Stimulated activated CD8-positive, alpha-beta memory T cell treated with anti-CD3 and anti-CD28 coated beads, Interleukin-15, amount 100 ng/mL, for 4 hours (primary cell): ENCODE measurements at places on chromosomes 6 and 20.
A peak's percentile ranks its signal among the peaks of the same experiment; 100 is the strongest.

GRCh38 chr20:23350904-23351838, 580 bp downstream of the NXT1 start:
- DNase-seq = peak; percentile 29

- DNase-seq = no peak
Measured at GRCh38 chr20:59676851-59677182, 72.5 kb downstream of the PHACTR3 start.

DNA sequence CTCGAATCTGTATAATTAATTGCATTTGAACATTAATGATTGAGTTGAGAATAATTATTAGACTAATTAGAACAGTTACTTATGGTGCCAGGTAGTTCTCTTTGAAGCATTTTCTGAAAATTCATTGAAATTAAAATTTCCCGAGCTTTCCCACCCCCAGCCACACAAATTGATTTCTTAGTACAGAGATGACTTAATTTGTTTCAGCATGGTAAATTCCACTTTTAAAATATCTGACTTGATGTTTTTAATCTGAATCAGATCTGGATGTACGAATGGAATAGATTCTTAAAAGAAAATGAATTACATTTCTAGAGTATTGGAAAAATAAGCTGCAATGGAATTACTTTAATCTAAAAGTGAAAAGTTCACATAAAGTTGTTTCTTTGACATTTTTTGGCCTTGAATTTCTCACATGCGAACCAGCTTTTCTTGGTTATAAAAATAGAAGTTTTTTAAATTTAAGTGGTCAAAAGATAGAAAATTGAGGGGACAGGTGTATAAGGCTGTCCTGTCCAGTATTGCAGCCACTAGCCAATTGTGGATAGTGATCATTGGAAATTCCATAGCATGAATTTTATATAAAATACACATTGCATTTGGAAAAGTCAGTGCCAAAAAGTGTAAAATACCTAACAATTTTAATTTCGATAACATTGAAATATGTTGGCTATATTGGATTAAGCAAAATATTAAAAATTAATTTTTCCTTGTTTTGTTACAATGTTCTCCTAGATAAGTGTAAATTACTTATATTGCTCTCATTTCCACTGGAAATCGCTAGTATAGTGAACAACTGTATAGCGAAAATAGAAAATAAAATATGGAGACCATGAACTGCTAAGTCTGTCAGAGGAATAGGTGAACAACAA, 102.9 kb downstream of the OR2B2 start:
- DNase-seq = no peak

DNA sequence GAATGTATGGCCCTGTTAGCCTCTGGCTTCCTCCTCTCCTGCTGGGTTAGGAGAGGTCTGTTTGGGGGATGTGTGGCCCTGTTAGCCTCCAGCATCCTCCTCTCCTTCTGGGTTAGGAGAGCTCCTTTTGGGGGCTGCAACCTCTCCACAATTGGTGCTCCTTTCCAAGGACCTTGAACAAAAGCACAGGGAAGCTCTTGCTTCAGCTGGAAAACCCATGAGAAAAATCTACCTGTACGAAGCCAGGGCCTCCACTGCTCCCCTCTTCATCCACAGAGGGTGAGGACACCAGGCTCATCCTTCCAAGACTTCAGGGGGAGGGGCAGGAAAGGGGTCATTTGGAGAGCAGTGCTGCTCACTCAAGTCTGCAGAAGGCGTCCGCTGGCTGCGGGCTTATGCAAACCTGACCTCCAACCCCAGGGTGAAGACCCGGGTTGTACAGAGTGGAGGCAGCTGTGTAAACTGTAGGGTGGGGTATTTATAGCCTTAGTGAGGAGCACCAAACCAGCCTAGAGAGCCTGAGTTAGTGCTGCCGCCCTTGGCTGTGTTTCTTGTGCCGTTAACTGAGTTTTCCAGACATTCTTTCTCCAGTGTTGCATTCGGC, 62.1 kb downstream of the SLC24A3 start:
- no peak for DNase-seq

- no peak for DNase-seq
Measured at GRCh38 chr6:31354864-31355582, 2.0 kb downstream of the HLA-B start.

- DNase-seq = no peak
Measured at GRCh38 chr6:70282919-70283461, 19.9 kb downstream of the COL9A1 start.

GRCh38 chr6:145886228-145886956, 71.8 kb upstream of the FBXO30 start:
- DNase-seq = no peak

DNA sequence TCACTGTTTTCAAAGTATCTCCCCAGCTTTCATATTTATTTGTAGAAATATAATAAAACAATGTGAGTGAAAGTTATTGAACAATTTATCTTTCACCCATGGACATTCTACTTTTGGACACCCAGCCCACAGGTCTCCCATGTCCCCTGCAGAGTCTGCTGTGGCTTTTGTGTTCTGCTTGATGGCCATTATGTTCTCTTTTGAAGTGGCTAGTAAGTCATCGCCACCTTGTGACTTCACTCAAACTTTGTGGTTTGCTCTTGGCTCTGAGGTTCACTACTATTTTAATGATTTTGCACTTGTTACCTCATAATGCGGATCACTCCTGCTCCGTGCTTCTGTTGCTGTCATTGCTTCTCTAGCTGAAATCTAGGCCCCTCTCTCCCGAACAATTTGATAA, 10.2 kb upstream of the DEFB113 start:
- no peak for DNase-seq

DNA sequence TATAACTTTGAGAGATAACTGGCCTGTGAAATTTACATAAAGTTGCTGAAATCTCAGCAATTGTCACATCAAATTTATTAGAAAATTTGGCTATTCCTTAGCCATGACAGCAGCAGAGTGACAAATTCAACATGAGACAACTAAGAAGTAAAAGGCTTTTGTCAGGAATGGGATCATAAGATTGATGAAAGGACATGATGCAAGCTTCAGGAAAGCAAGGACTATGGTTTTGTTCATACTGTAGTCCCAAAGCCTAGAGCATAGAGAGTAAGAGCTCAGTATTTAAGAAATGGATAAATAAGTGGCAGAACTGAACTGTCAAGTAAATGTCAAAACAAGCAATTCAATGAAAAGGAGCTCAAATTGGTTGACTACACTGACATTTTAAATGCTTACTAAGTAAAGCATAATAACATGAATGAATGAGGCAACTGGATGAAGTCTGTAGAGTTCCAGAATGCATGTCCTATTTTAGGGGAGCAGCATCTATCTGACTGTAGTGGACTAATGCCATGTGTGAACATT, 12.6 kb downstream of the PGM3 start:
- no peak for DNase-seq

- DNase-seq = no peak
Measured at GRCh38 chr6:15369838-15370237, 124.0 kb downstream of the JARID2 start.

GRCh38 chr6:22956029-22956681, 386.8 kb downstream of the HDGFL1 start:
- DNase-seq = no peak

- no peak for DNase-seq
Measured at GRCh38 chr6:56594699-56595098, 48.0 kb downstream of the DST start.

GRCh38 chr6:115271434-115271833, 789.3 kb downstream of the FRK start:
- DNase-seq = no peak

DNA sequence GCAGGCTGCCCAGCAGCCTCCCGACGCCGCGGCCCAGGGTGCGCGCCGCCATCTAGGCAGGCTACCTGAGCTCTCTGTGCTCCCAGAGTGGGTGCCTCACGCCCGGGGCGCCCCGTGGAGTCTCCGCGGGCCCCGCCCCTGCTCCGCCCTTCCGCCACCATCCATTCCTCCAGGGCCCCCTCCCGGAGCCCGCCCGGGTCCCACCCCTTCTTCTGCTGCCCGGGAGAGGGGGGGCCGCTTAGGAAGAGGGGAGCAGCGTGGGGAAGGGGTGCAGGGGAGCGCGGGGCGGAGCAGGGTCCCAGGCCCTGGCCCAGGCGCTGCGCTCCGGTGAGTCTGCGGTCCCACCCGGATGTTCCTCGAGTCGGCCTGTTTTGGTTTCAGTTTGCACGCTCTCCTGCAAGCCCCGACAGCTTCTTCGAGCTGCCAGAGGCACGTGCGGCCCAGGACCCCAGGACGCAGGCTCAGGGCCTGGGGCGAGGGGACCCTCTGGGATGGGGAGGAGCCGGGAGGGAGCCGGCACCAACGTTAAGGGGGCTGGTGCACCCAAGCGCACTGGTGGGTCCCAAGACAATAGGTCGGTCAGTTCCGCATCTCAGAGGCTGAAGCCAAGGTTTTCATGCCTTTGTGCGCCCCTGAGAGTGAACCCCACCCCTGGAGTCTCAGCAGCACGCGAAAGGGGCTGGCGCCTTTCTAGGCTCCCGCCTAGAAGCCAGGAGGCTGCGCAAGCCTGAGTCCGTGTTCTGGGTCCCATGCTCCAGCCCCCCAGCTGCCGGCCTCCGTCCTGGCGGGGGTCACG, at the start of gene ACSS1:
Gene ACSS1, minus strand, starts transcription at position 89 of the 796 bp plus-strand sequence. Its CDS starts 37 bp downstream, at position 52.
- peak; percentile 51 for DNase-seq

- no peak for DNase-seq
Measured at GRCh38 chr20:57934007-57934805, 224.4 kb upstream of the PMEPA1 start.

DNA sequence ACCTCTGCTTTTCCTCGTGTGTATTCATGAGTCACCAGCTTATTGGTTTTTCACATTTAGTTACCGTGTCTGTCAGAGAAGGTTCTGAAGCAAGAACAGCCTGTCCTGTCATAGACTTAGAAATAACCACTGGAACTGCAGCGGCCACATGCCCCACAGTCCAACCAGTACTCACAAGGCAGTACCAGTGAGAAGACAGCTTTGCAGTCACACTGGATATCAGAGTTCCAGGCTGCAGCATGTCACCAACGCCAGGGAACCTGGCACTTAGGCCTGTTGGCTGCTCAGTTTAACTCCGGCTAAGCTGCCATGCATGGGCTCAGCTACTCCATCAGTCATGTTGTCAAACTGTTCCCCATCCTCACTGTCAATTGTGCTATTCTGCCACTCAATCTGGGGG, 40.1 kb downstream of the ADNP start:
- no peak for DNase-seq

- DNase-seq = no peak
Measured at GRCh38 chr20:31918466-31919105, 33.3 kb downstream of the PDRG1 start.

DNA sequence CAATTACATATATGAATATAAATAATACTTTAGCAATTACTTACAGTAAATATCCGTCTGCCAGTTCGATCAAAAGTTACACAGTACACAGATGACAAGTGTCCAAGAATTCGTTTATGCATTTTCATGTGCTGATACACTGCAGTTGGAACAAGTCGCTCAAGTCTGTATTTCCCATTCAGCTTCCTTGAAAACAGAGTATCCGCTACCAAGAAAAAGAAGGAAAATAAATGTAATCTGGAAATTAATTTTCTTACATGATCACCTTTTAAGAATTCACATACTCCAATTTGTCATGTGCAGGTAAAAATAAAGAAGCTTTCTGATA, 35.3 kb downstream of the PHIP start:
- no peak for DNase-seq

DNA sequence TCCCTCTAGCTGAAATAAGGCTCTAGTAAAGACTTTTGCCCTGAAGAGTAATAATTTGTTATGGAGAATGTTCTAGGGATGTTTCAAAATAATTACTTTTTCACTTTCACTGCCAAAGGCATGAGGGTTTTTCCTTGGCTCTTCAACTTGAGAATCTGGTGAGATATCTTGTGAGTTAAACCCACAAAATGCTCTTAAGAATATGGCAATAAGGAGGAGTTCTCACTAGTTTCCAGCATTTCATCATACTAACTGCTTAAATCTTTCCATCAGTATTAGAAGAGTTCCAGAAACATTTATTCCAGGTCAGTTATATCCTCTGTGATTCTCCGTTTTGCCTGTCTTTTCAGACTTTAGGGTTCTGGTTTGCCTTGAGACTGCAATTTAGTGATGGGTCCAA, 785.6 kb upstream of the GJE1 start:
- DNase-seq = no peak
